ENCODE measurements at places on chromosomes 6 and 20.

GRCh38 chr20:57398901-57399535 is 7.8 kb downstream of the RBM38 start:
- no peak for DNase-seq

- DNase-seq: no peak
Observed at GRCh38 chr6:1263850-1264377, 48.0 kb upstream of the FOXQ1 start.

GRCh38 chr6:75210885-75211739 is 5.3 kb upstream of the COL12A1 start:
- DNase-seq: no peak

- no peak for DNase-seq
Observed at GRCh38 chr20:49969946-49970345, 12.8 kb upstream of the SNAI1 start.

- DNase-seq: no peak
Observed at GRCh38 chr20:10322073-10323012, 103.7 kb downstream of the SNAP25 start.

GRCh38 chr20:53282217-53282955 is 310.2 kb downstream of the TSHZ2 start:
- no peak for DNase-seq

DNA sequence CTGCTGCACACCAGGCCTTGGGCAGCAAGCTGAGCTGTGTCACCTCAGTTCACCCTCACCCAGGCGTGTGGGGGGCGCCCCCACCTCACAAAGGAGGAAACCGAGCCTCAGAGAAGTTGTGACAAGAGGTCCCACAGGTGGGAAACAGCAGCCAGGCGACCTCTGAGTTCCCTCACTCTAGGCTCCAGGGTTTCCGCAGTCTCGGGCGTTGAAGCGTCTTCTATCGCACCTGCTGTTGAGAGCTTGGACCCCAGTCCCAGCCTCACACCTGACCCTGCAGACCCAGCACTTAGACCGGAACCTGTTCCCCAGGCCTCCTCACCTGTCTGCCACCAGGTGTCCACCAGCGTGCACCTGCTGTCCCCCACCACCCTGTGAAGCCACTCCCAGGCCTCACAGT is 22.3 kb upstream of the APMAP start:
- DNase-seq: no peak

DNA sequence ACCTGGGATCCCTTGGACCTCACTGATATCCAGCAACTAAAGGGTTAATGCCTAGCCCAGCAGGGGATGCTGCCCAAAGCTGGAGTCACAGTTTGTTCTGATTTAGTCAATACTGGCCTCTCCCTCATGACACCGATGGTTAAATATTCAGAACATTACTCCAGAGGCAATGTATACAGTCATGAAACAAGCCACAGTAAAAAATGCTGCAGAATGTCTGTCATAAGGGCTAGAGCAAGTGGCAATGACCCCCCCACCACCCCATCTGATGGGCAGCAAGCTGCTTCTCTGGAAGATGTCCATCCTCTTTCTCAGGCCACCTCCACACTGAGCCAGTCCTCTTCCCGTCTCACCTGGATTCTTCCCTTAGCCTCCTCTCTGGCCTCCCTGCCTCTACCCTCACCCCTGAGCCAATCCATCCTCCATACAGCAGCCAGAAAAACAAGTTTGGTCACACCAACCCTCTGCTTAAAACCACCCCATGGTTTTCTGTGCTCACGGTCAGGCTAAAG is 99.0 kb upstream of the KCNG1 start:
- DNase-seq: no peak

GRCh38 chr20:595330-596308 is 14.5 kb downstream of the TCF15 start:
- DNase-seq: no peak

DNA sequence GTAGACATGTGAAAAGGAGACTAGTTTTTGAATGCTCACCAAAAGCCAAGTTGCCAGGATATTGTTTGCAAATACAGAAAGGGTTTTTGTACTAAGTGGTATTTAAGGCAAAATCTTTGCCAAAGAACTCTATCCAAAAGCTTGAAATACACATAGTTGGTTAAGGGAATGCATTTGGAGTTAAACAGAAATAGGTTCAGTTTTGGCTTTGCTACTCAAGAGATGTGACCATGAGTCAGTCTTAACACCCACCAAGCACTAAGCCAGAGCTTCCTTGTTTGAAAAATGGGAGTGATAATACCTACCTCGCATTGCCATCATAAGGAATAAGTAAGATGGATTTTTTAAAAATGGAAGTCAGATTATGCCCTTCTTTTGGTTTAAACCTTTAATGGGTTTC is 191.7 kb upstream of the LAMP5 start:
- no peak for DNase-seq

All from stimulated activated CD4-positive, alpha-beta T cell treated with anti-CD3 and anti-CD28 coated beads, Interleukin-1b, Interleukin-23, amount 100 ng/mL, for 24 hours (primary cell).